ENCODE measurements at places on chromosomes 11 and 22. TPM values are rescaled to one million over a fixed set of nuclear protein-coding genes. Genes with fewer than 3 reads are reported as not detected.

ARL14EP gene
- 23.4 TPM for total RNA-seq

RAG1 gene
- total RNA-seq: 0.65 TPM

CDCA5 gene
- total RNA-seq: 1.6 TPM

ART1 gene
- not detected for total RNA-seq

LSP1 gene
- total RNA-seq: 0.66 TPM

DENND6B gene
- 3.3 TPM for total RNA-seq

KCNJ1 gene
- not detected for total RNA-seq

PGR gene
- 1.5 TPM for total RNA-seq

NCF4 gene
- not detected for total RNA-seq

MOV10L1 gene
- total RNA-seq: 1.5 TPM

APOA1 gene
- 6.8 TPM for total RNA-seq

RGL4 gene
- total RNA-seq: not detected

ST3GAL4 gene
- total RNA-seq: 35.1 TPM

NAA40 gene
- total RNA-seq: 10.9 TPM

OR5J2 gene
- not detected for total RNA-seq

OR52H1 gene
- total RNA-seq: 0.91 TPM

WT1 gene
- not detected for total RNA-seq

FGF4 gene
- not detected for total RNA-seq

SCGB1D2 gene
- not detected for total RNA-seq

MED17 gene
- 19.7 TPM for total RNA-seq

All from smooth muscle cell of the pulmonary artery (primary cell).